Mammary microvascular endothelial cell (primary cell): ENCODE measurements at places on chromosomes 4 and X. TPM values are rescaled to one million over a fixed set of nuclear protein-coding genes. Genes with fewer than 3 reads are reported as not detected.

Gene ATP2B3
- not detected in 2 replicates for total RNA-seq

Gene RTL5
- 0.44 and 0.60 TPM in 2 replicates for total RNA-seq

Gene MXRA5
- total RNA-seq: not detected in 2 replicates

Gene HNRNPDL
- total RNA-seq: 143 and 167 TPM in 2 replicates

Gene CXCL3
- 0.93 and 4.1 TPM in 2 replicates for total RNA-seq

Gene TCP11X2
- not detected in 2 replicates for total RNA-seq

Gene MAGEA8
- not detected in 2 replicates for total RNA-seq

Gene GAGE12F
- total RNA-seq: not detected in 2 replicates

Gene ARMCX4
- total RNA-seq: 3.4 and 4.5 TPM in 2 replicates

Gene TMEM31
- total RNA-seq: not detected in 2 replicates

Gene ABLIM2
- total RNA-seq: 2.8 and 3.4 TPM in 2 replicates

Gene DGKK
- total RNA-seq: not detected in 2 replicates

Gene FMR1NB
- total RNA-seq: not detected in 2 replicates

Gene ZNF157
- not detected in 2 replicates for total RNA-seq

Gene SPANXA1
- total RNA-seq: not detected in 2 replicates

Gene DCAF8L2
- total RNA-seq: not detected in 2 replicates

Gene DCLK2
- total RNA-seq: 0.80 and 1.1 TPM in 2 replicates

Gene IRAK1
- total RNA-seq: 139 and 151 TPM in 2 replicates

Gene CYP4V2
- 4.3 and 4.5 TPM in 2 replicates for total RNA-seq

Gene SLC4A4
- under 0.01 TPM in 2 replicates for total RNA-seq

Gene FRAS1
- total RNA-seq: 4.1 and 4.3 TPM in 2 replicates

Gene GYG2
- total RNA-seq: 0.05 TPM in 1 of 2 replicates, not detected in the other

Gene ZAR1
- total RNA-seq: not detected in 2 replicates

Gene TCEAL7
- total RNA-seq: 1.2 and 5.3 TPM in 2 replicates

Gene VSIG4
- total RNA-seq: not detected in 2 replicates

Gene SLC25A31
- not detected in 2 replicates for total RNA-seq

Gene IGFBP7
- 1,116 and 1,201 TPM in 2 replicates for total RNA-seq

Gene MAOA
- total RNA-seq: 28.1 and 32.4 TPM in 2 replicates

Gene STPG2
- total RNA-seq: 0.84 TPM in 1 of 2 replicates, not detected in the other

Gene FGF16
- total RNA-seq: 0.98 and 1.9 TPM in 2 replicates

Gene MAPK10
- total RNA-seq: 0.07 TPM in 1 of 2 replicates, not detected in the other

Gene FGFR3
- total RNA-seq: 0.89 and 3.9 TPM in 2 replicates
